ENCODE measurements at places on chromosomes 3 and 15.

GRCh38 chr3:35291471-35292236 lies 347.7 kb upstream of the ARPP21 start:
- DNase-seq, result no peak

DNA sequence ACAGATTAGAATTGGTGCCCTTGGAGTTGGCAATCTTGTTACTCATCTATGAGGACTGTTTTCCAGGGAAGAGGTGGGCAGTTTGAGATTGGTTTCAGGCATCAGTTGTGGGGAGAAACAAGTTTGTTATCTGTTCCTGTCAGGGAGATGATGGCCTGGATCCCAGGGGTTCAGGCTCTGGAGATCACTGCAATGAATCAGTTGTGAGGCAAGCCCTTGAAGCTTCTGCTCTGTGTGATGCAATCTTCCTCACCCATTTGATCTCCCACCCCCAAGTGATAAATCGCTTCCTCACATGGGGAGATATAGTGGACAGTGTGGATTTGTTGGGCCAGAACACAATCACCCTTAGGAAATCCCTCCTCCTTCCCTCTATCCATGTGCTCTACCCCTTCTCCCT lies 276.6 kb upstream of the LRTM1 start:
- DNase-seq, result no peak

DNA sequence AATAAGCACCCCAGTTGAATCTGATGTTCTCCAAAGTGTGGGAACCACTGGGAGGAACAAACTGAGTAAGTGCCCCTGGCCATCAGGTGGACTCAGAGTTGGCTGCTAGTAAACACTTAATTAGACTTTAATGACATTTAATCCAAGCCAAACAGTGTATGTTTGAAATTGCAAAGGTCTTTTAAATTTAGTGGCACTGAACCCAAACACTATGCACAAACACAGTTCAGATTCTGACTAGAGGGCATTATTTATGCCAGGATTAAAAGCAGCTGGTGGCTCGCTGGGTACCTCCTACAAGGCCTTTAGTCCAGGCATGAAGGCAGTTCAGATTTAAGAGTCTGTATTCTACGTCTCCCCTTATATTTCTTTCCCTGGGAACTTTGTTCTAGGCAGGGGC lies 264.8 kb downstream of the CLSTN2 start:
- DNase-seq, result no peak

- no peak for DNase-seq
These were observed 448.6 kb downstream of the ERC2 start for GRCh38 chr3:56019490-56020146.

GRCh38 chr3:77655396-77655795 lies 615.5 kb downstream of the ROBO2 start:
- peak; percentile 4 for DNase-seq

DNA sequence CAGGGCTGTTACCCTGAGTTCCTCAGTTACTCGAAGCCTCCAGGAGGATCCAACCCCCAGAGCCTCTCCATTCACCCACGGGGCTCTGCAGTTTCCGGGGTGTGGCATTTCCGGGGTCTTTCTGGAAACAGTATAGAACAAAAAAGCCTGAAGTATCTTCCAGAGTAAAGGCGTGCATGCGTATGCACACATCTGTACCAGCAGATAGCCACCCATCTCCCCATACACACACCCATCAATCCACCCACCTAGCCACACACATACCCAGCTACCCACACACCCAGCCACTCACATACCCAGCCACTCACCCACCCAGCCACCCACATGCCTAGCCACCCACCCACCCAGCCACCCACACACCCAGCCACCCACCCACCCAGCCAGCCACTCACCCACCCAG lies 2.9 kb upstream of the DNAJB8 start:
- no peak for DNase-seq

GRCh38 chr3:115659253-115660220 lies 36.2 kb downstream of the GAP43 start:
- DNase-seq, result peak; percentile 50

GRCh38 chr3:38575279-38575843 lies 74.1 kb downstream of the SCN5A start:
- no peak for DNase-seq

GRCh38 chr15:30794388-30794787 lies 109.3 kb upstream of the FAN1 start:
- DNase-seq, result no peak

DNA sequence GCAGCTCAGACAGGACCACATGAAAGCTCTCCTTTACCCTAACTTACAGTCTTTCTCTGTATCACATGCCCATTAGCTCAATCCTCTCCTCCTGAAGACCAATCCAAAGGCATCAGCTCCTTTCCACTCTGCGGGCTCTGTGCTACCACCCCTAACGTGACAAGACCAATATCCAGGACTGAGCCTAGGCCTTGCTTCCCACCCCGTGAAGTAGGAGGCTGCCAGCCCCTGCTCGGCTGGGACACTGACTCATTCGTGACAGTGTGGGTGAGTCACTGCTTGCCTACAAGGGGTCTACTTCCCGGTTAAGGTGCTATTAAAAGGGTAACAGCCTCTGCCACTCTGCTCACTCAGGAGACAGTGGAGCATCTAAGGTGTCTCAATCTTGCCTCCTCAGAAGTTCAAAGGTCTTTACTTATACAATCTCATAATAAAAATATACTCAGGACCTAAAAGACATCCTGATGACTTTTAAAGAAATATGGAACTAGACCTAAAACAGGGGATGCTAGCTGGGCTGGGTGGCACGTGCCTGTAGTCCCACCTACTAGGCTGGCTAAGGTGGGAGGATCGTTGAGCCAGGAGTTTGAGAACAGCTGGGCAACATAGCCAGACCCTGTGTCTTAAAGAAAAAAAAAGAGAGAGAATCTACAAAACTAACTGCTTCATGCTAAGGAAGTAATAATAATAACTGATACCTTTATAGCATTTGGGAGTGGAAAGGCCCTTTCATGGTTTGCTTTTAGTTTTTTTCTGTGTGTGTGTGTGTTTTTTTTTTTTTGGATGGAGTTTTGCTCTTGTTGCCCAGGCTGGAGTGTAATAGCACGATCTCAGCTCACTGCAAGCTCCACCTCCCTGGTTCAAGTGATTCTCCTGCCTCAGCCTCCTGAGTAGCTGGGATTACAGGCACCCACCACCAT lies 55.0 kb downstream of the TMEM44 start:
- DNase-seq, result peak; percentile 80

GRCh38 chr3:129827765-129828164 lies 65.7 kb downstream of the TMCC1 start:
- DNase-seq, result no peak

DNA sequence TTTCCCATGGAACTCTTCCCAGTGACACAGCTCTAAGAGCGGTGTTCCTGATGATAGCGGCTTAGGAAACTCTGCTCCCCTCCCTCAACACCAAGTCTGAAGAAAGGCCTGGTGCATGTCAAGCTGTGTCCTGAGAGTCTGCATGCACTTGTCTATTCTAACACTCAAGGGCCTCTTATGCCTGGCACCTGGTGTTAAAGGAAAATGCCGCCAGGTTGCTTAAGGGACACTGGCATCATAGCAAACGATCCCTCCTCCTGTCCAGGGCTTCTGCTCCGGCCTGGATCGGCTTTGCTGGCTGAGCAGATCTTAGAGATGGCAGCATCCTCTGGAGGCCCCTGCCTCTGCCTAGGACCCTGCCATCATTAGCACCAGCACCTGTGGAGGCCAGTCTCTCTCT lies 121.7 kb downstream of the MEGF11 start:
- no peak for DNase-seq

DNA sequence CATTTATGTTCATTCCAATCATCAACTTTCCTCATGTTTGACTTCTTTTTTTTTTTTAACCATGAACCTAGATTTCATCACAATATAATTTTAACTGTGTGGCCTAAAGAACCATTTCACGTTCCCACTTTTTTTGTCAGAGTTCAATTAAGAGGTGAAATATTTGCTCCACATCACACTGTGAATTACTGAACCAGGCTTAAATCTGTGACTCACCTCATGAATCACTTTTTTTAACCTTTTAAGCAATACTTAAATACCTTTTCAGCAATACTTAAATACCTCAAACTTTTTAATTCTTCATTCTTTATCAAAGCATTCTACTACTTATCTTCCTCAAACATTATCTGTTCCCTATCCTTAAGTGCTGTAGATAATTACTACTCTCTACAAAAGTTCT lies 137.6 kb downstream of the SI start:
- peak; percentile 0 for DNase-seq

- DNase-seq, result peak; percentile 14
These were observed at the start of gene COLQ for GRCh38 chr3:15521573-15521965. COLQ (minus strand) TSS chr3:15521706; CDS start chr3:15521625, 81 bp downstream.

DNA sequence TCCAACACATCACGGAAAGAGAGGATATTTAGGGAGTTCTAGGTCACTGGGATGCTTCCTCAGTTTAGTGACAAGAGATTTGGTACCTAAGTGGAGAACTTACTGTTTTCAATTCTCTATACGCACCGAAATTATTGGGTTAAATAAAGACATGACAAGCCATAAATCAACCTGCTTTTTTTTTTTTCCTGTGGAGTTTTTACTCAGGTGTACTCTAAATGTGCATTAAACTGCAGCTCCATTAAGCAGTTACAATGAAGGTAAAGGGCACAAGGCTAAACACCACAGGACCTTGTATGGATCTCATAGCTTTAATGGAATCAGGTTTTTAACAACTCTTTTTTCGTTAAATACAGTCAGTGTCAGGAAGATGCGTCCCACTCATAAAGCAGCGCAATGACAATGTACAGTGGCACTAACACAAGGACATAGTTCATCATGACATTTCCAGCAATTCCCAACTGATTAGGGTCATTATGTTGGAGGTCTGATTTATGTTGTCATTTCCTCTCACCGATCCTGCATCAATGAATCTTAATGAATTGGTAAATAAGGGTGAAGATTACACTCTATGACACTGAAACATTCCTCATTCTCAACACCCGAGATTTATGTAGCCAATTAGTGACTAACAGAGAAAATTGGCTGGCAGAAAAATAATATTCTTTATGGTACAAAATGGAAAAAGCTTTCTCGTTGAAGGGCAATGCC lies 355.2 kb downstream of the FOXP1 start:
- no peak for DNase-seq

- DNase-seq, result no peak
These were observed 771.4 kb downstream of the TUSC7 start for GRCh38 chr3:117480972-117481371.

DNA sequence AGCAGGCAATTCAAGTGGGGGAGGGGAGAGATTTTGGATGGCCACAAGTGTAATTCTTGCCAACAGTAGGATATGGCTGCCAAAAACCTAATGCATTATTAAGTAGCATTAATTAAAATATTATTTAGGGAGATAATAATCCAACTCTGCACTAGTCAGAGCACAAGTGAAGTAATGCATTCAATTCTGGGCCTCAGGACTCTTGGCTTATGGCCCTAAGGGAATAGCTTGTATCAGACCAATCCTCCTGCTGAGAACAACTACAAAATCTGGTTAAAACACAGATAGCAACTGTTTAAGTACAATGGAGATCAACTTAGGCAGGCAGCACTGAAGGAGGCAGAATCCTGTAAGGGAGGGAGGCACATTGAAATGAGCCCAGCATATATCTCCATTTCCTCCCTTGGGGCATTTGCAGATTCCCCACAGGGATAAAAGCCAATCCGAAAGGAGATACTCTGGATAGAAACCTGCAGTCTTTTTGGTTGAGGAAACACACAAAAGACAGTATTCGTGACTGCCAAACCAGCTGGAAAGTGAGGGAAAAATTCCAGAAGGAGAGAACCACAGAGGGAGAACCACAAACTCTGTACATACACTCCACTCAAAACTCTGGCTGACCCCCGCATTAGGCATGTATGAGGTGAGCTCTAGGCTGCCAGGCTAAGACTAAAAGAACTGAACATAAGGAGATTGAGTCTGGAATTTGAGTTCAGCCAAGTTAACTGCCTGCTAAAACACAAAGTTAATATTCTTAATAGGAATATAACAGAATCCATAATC lies 57.4 kb downstream of the ETFA start:
- DNase-seq, result no peak

- peak; percentile 93 for DNase-seq
These were observed 156.8 kb downstream of the WNT5A start for GRCh38 chr3:55330355-55330754.

DNA sequence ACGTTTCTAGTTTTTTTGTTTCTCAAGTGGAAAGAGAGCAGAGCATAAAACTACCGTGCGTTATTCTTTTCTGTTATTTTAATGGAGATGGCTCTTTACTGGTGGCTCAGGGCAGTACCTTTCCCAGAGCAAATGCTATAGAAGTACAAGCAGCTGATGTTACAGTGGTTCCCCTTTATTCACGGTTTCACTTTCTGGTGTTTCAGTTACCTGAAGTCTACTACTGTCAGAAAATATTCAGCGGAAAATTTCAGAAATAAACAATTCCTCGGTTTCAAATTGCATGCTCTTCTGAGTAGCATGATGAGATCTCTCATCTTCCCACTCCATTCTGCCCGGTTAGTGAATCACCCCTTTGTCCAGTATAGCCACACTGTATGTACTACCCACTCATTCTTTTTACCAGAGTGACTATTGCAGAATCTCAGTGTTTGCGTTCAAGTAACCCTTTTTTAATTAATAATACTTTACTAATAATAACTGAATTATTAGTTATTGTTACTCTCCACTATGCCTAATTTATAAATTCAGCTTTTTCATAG lies 597.5 kb upstream of the ROBO2 start:
- DNase-seq, result peak; percentile 52

GRCh38 chr3:58585005-58585786 lies 8.0 kb upstream of the FAM107A start:
- peak; percentile 58 for DNase-seq

DNA sequence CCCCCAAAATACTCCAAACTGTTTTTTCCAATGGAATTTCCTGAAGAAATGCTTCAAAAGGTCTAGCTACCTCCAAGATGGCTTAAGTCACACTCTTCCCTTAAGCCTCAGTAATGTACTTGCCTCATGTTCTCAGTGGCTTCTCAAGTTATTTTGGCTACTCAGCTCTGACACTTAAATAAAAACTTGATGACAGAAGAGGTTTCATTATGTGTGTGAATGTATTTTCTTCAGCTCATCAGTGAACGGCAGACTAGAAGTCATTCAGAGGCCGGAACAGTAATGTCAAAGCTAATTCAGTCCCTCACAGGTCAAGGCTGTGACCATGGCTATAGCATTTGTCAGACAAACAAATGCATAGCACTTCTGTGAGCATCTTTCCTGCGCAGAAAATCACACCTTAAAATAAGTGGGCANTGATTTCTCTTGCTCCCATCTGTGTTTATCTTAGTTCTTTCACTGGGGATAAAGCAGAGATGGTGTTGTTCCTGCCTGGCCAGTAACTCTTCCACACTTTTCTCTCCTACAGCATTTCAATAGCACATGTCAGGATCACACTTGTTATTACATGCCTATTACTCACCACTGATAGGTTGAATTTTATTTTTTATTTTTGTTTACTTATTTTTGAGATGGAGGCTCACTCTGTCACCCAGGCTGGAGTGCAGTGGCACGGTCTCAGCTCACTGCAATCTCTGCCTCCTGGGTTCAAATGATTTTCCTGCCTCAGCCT lies 68.5 kb upstream of the PLCL2 start:
- DNase-seq, result no peak

DNA sequence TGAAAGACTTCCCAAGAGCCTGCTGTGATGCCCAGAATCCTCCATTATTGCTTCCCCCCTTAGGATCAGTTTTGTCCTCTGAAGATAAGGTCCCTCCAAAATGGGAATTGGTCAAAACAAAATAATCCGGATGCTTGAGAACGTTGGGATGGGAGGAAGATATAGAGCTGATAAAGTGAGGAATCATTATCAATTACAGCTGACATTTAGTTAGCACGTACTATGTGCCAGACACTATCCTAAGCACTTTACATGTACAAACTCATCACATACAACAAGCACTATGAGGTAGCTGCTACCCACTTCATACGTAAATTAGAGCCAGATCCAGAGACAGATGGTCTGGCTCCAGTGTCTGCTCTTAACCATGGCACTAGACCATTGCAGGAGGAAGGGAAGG lies 6.6 kb upstream of the RPP25 start:
- DNase-seq, result no peak

GRCh38 chr3:72889310-72890165 lies 1.7 kb downstream of the GXYLT2 start:
- DNase-seq, result no peak
